ENCODE measurements at places on chromosomes 1 and 21.

DNA sequence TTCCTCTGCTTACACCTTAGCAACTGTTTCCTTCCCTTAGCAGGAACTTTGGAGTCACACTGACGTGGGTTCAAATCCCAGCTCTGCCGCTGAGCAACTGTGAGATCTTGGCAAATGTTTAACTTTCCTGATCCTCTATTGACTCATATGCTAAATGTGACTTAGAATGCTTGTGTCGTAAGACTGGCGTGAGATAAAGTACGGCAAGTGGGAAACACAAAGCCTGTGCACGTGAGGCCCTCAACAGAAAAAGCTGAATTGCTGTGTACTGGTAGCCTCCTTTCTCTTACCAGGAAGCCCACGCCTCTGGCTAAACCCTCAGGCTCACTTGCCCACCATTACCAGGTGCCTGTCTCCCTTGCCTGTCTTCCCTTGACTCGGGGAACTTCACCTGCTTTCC, 135.4 kb upstream of the TNR start:
- no peaks in the 10 kb centered on the region for H3K27me3 ChIP-seq
- H3K4me1 ChIP-seq = no peaks in the 10 kb centered on the region
- no peak overlapping the region for H3K27ac ChIP-seq
- no peak overlapping the region for H3K4me3 ChIP-seq

DNA sequence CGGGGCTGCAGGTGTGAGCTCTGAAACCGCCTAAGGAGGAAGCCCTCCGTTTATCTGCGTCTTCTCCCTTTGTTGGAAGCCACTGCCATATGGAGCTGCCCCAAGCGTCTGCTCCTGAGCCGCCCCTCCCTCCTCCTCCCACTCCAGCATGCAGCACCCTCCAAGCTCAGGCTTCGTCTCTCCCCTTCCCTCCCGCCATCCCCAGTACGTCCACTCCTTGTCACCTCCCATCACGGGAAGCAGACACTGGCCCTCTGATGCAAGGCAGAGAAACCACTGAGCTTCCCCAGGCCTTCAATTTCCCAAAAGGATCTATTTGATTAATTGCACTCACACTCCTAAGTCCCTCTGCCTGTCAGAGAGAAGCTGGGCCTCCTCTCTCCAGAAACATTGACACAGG, 52.5 kb downstream of the NFASC start:
- no peaks in the 10 kb centered on the region for H3K36me3 ChIP-seq
- no peaks in the 10 kb centered on the region for H3K27me3 ChIP-seq
- H3K4me3 ChIP-seq = no peak overlapping the region

DNA sequence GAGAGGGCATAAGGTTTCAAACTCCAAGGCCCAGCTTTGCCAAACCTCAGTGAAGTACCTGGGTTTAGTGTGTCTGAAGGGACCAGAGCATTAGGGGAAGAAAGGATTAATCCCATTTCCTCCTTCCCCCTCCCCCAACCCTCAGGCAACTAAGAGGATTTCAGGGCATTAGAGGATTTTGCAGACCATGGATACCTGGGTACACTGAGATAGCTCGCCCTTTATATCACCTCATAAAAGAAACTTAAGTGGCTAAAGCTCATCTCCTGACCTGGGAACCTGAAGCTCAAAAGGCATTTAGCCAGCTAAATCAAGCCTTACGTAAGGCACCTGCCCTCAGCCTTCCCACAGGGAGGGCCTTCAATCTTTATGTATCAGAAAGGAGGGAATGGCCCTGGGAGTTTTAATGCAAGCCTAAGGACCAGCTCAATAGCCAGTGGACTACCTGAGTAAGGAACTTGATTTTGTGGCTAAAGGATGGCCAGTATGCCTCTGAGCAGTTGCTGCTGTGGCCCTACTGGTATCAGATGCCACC, 26.4 kb upstream of the SMYD3 start:
- no peaks in the 10 kb centered on the region for H3K27me3 ChIP-seq
- no peak overlapping the region for H3K4me3 ChIP-seq
- no peaks in the 10 kb centered on the region for H3K36me3 ChIP-seq
- no peak overlapping the region for H3K27ac ChIP-seq
- H3K4me1 ChIP-seq = no peaks in the 10 kb centered on the region

GRCh38 chr1:81799939-81800694, 617 bp upstream of the ADGRL2 start:
- H3K36me3 ChIP-seq = no peaks in the 10 kb centered on the region
- peak overlapping the region; percentile 94 for H3K27ac ChIP-seq
- no peaks in the 10 kb centered on the region for H3K27me3 ChIP-seq
- no peak for DNase-seq

- DNase-seq = no peak
- H3K27ac ChIP-seq = peak within 1 kb of the TSS; percentile 2
- no peaks in the 10 kb centered on the region for H3K27me3 ChIP-seq
- H3K4me1 ChIP-seq = no peaks in the 10 kb centered on the region
- H3K4me3 ChIP-seq = peak within 1 kb of the TSS; percentile 34
- H3K36me3 ChIP-seq = no peaks in the 10 kb centered on the region
Measured at GRCh38 chr21:38256599-38257302, at the start of gene KCNJ15. KCNJ15 (plus strand) TSS chr21:38256991; CDS start chr21:38299262, 42,271 bp downstream.

DNA sequence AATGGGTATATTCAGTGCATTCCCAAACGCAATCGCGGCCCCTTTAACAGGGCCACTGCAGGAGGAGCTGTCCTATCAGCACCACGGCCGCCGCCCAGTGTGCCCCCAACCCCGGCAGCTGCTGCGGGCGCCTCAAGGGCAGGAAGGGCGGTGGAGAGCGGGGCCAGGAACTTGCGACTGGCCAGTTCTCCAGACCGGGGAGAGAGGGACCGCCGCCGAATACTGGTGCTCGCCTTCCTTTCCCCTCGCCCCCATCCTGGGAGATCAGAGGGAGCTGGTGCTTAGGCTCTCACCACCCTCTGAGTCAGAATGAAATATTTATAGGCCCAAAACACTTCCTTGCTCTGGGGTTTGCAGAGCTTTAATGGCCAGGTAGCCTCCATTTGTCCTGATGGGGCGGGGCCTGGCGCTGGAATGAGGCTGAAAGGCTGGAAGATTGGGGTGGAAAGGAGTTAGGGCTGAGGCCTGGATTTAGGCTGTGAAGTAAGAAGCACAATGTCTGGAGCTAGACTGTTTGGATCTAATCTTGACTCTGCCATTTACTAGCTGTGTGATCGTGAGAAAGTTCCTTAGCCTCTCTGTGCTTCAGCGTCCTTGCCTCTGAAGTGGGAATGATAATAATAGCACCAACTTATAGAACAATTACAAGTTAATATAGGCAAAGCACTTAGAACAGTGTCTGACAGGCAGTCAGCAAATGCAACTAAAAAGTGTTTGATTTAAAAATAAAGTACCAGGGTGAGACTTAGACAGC, 75.5 kb downstream of the NAV1 start:
- H3K4me3 ChIP-seq = no peak overlapping the region
- H3K27me3 ChIP-seq = no peaks in the 10 kb centered on the region
- no peak for DNase-seq
- H3K36me3 ChIP-seq = no peaks in the 10 kb centered on the region
- no peak overlapping the region for H3K27ac ChIP-seq
- peaks cover 7% of the 10 kb centered on the region for H3K4me1 ChIP-seq

DNA sequence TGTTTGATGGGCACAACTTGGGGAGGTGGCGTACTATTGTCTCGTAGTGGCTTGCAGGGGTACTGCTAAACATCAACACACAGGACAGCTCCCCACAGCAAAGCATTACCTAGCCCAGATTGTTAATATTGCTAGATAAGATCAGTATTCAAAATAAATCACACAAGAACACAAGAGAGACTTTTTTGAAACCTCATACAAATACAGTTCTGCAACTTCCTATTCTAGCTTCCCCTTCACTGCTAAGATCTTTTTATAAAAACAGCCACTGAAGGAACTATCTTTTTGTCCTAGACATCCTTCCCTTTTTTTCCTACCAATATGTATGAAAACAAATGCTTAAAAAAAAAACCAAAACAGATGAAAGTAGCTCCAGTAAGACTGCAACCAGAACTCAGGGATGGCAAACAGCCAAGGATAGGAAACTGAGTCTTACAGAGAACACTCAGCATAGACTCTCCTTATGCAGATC, 137.8 kb upstream of the KRTAP19-8 start:
- no peak overlapping the region for H3K4me3 ChIP-seq
- H3K36me3 ChIP-seq = no peaks in the 10 kb centered on the region
- no peaks in the 10 kb centered on the region for H3K4me1 ChIP-seq
- DNase-seq = no peak

DNA sequence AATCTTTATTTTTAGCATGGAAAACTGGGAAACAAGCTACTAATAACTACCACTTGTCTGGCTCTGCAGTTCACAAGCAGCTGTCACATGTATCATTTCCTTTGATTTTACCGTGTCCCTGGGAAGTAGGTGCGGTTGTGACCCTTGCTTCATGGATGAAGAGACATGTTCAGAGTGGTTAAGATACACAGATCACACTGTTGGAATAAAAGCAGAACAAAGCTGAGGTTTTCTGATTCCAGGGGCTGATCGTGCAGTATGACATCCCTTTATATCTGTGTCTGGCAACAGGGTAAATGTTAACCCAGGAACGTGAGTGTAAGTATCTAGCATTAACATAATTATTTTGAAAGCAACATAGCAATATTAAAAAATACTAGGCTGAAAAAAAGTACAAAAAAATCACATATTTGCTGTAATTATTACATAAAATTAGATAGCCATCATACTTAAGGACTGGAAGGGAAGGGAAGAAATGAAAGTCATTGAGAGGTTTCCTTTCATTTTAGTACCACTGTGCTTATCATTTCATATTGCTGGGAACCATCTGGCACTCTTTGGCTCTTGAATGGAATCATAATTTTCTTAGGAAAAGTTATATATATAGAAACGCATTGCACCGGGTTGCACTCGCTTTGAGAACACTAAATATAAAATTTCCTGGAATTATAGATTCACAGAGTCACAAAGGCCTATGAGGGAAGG, 62.8 kb upstream of the PAXBP1 start:
- no peaks in the 10 kb centered on the region for H3K27me3 ChIP-seq
- H3K4me3 ChIP-seq = no peak overlapping the region
- no peak overlapping the region for H3K27ac ChIP-seq

GRCh38 chr1:24385160-24385940, 28.2 kb downstream of the STPG1 start:
- H3K36me3 ChIP-seq = no peaks in the 10 kb centered on the region
- no peak for DNase-seq
- H3K4me3 ChIP-seq = no peak overlapping the region
- peak overlapping the region; percentile 55 for H3K27ac ChIP-seq
- no peaks in the 10 kb centered on the region for H3K27me3 ChIP-seq

DNA sequence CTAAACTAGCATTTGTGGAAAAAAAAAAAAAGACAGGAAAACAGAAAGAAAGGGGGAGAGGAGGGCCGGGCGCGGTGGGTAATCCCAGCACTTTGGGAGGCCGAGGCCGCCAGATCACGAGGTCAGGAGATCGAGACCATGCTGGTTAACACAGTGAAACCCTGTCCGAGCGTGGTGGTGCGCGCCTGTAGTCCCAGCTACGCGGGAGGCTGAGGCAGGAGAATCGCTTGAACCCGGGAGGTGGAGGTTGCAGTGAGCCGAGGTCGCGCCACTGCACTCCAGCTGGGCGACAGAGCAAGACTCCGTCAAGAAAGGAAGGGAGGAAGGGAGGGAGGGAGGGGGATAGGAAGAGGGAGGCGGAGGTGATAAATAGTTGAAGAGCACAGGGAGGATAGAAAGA, 54.7 kb downstream of the LBR start:
- H3K27ac ChIP-seq = no peak overlapping the region
- no peak for DNase-seq
- no peaks in the 10 kb centered on the region for H3K36me3 ChIP-seq
- H3K4me3 ChIP-seq = no peak overlapping the region
- no peaks in the 10 kb centered on the region for H3K27me3 ChIP-seq

GRCh38 chr1:32998064-32998463, 33.5 kb upstream of the RNF19B start:
- no peak for DNase-seq
- no peaks in the 10 kb centered on the region for H3K27me3 ChIP-seq
- H3K4me1 ChIP-seq = peaks cover 29% of the 10 kb centered on the region
- H3K4me3 ChIP-seq = no peak overlapping the region
- H3K27ac ChIP-seq = no peak overlapping the region

DNA sequence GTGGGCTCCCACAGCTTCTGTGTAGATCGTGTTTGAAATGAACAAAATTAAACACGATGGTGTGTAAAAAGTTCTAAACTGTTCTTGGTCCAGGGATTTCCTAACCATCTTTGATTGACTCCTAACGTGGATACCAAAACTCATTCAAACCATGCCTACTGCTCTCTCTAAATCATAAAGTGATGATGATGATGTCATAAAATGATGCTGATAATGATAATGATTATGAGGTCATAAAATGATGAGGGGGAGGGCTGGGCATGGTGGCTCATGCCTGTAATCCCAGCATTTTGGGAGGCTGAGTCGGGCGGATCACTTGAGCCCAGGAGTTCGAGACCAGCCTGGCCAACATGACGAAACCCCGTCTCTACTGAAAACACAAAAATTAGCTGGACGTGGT, 133.3 kb upstream of the COA6 start:
- H3K27ac ChIP-seq = no peak overlapping the region
- no peak overlapping the region for H3K4me3 ChIP-seq
- H3K36me3 ChIP-seq = no peaks in the 10 kb centered on the region

DNA sequence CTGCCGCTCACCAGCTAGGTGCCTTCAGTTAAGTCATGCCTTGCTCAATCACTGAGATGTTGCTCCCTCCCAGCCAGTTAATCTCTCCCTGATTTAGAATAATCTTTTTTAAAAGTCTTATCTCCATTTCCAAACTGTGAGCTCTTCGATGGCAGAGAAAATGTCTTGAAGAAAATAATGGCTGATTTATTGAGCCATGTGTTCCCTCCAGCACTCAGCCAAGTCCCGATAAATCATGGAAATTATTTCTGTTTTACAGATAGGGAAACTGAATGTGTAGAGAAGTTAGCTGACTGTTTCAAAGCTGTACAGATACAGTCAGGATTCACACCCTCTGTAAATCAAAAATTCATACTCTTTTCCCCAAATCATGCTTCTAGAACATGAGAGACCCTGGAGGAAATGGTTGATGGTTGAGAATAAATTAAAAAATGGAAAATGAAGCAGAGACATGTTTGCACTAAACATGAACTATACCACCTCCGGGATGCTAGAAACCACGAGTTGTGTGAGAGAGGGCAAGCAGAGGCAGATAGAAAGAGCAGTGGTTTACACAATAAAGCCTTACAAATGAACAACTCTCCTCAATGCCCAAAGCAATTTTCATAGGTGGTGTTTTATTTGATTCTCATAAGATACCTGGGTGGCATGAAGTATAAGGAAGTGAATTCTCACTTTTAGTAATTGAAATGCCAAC, 376.4 kb downstream of the PLPP3 start:
- no peaks in the 10 kb centered on the region for H3K36me3 ChIP-seq
- H3K27ac ChIP-seq = peak overlapping the region; percentile 30
- H3K4me1 ChIP-seq = peaks cover 29% of the 10 kb centered on the region
- no peaks in the 10 kb centered on the region for H3K27me3 ChIP-seq
- no peak overlapping the region for H3K4me3 ChIP-seq

DNA sequence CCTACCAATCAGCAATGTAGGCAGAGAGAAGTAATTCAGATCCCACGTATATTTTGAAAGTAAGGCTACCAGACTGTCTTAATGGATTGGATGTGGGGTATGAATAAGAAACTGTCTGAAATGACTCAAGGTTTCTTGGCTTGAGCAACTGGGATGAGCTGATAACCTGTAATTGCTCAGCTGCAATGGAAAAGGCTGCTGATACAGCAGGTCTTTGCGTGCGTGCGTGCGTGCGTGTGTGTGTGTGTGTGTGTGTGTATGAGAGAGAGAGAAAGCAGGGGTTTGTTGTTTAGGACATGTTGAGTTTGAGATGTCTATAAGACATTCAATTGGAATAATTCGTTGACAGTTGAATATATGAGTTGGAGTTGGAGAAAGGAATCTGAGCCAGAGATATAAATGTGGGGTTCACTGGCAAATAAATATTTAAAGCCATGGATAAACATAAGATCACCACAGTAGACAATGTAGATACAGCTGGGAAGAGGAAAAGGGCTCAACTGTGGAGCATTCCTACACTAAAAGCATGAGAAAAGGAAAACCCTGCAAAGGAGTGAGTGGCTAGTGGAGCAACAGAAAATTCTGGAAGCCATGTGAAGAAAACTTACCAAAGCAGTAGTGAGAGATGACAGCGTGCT, 72.9 kb downstream of the UCHL5 start:
- H3K4me3 ChIP-seq = no peak overlapping the region
- H3K27me3 ChIP-seq = no peaks in the 10 kb centered on the region
- no peak overlapping the region for H3K27ac ChIP-seq

All from vagina (tissue), 2 donors.